ENCODE measurements at places on chromosomes 1 and 21.

- DNase-seq = no peak
These were observed 62.8 kb downstream of the NGF start for GRCh38 chr1:115275216-115275615.

- no peak for DNase-seq
These were observed 76.6 kb downstream of the ADCY10 start for GRCh38 chr1:167837326-167837725.

DNA sequence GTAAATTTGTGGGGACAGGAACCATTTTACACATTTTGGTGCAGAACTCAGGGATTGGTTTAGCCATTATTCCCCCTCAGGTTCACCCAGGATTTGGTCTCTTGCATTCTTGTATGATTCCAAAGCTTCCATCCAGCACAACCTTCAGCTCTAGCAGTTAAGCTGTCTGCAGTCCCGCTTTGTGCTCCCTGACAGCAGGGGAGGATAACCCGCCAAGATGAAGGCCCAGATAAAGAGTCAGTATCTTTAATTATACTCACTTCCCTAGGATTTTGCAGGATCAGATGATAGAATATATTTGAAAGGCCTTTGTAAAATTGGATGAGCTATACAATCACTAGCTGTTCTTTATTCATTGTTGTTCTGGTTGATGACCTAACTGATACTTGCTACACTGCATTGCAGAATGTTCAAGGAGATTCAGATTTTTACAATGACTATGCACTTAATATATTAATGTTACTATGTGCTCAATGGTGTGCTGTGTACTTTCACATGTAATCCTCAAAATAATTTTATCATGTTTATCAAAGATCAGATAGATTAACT lies 49.8 kb downstream of the SLC16A1 start:
- DNase-seq = no peak

GRCh38 chr1:227240983-227241382 lies 77.3 kb downstream of the CDC42BPA start:
- no peak for DNase-seq

DNA sequence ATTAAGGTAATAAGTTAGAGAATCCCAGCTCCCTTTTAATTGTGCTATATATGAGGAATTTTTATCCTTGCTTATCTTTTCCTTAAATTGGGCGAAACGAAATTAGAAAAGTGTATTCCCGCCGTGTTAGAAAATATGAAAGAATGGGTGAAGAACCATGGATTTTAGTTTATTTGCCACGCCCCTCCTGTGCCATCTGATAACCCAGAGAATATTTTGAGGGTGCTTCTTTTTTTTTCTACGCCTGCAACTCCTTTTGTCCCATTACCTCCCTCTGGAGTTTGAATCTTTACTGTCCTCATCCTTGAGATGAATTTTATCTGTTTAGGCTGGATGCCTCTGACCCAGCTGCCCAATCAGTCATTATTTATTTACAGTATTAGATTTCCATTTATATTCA lies 1.6 kb downstream of the TLCD4 start:
- no peak for DNase-seq

DNA sequence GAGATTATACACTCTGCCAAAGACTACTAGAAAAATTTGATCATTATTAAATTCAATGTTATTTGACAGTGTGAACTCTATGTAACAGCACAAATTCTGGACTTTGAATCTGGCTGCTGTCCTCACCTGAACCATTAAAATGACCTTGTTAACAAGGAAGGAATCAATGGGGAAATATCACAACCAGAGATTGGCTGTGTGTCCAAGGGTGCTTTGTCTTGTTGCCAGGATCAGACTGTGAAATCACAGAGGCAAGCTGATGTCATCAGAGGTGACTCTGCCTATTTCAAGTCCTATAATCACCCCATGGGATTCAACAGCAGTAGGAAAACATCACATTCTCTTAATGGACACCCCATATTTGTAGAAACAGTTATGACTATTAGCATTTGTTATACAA lies 46.8 kb downstream of the ADAMTS5 start:
- no peak for DNase-seq
